ENCODE measurements at places on chromosomes 4 and X. TPM values are rescaled to one million over a fixed set of nuclear protein-coding genes. Genes with fewer than 3 reads are reported as not detected.
A peak's percentile ranks its signal among the peaks of the same experiment; 100 is the strongest.

DNA sequence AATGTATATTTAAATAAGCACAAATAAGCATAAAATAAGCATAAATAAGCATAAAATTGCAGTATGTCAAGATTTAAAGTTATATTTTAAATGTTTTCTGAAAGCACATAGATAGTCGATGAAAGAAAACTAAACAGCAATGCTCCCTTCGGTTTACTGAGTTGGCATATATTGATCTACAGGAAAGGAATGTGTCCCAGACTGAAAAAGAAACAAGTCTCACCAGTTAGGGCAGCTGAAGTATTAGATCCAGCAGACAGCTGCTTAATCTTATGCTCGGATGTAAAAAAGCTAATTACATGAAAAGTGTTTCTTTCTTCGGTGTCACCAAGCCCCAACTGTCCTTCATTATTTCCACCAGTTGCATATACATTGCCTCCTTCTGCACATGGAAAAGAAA lies 8.7 kb downstream of the RPGR start:
- DNase-seq: no peak
- no peaks in the 10 kb centered on the region for H3K27me3 ChIP-seq
- H3K36me3 ChIP-seq: no peaks in the 10 kb centered on the region
- H3K4me1 ChIP-seq: no peaks in the 10 kb centered on the region

DNA sequence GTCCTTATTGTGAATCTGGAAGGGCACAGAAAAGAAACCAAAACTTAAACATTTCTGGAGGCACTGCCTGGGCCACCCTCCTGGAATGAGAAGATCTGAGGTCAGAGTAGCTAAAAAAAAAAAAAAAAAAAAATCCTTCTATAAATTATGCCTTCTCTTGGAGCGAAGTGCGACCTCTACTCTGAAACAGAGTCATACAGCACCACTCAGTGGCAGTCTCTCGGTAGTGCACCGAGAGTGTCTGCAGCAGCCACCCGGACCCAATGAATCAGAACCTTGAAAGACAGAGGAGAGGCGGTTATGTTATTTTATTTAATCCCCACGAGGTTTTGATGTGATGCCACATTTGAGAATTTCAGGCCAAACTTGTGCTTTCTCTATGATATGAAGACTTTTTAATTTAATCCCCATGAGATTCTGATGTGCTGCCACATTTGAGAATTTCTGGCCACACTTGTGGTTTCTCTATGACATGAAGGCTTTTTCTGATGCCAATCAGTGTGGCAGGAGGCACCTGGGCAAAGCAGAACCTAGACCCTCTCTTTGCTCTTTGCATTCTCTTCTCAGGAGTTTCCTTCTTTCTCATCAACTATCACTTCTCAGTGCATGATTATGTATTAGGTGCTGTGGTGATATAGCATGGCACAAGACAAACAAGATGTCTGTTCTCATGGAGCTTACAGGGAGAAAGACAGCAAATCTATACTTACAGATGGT lies 5.6 kb upstream of the CT47C1 start:
- no peaks in the 10 kb centered on the region for H3K36me3 ChIP-seq
- DNase-seq: peak; percentile 36
- H3K27ac ChIP-seq: 0 out of 2 replicates have a peak overlapping the region, but pooled peaks have one; percentile 49
- H3K27me3 ChIP-seq: no peaks in the 10 kb centered on the region
- no peak overlapping the region for H3K4me3 ChIP-seq

DNA sequence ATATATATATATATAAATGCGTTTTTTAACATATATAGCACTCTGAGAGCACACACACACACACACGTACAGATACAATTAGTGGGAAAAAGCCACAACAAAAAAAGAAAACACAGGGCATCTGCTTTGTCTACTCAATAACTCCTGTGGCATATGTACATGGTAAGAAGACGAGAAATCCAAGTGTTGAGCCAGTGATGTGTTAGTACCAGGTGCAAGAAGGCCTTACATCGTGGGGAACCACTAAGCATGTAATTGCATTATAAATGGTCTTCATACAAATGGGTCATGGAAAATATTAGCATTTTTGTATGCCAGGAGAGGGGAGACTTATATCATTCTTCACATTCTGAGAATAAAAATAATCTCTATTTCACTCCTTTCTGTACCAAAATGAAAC lies 62.7 kb upstream of the FAM47B start:
- no peaks in the 10 kb centered on the region for H3K36me3 ChIP-seq
- no peaks in the 10 kb centered on the region for H3K4me1 ChIP-seq
- H3K27me3 ChIP-seq: no peaks in the 10 kb centered on the region
- no peak for DNase-seq

DNA sequence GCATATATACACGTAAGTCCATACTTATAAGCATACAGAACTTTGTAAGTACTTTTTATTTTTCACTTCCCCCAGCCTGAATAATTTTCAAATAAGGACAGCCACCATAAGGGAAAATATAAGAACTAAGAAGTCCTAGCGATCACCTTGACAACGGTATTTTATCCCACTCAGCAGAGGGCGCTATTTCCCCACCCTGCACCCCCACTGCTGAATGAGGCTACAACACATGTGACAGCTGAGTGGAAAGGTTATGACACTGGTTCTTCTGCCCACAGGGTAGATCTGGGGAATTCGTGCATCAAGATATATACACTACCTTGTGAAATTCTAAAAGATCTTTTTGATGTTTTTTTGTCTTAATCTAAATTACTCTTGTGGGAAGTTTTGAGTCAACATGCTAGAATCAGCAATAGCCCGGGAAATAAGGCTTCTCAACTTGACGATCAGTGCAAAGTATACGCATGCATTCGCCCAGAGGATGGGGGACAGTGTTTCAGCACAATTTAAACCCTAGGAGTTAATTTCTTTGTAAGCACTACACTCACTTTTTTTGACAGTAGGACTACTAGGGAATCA lies 151.5 kb downstream of the CORIN start:
- no peak overlapping the region for H3K4me3 ChIP-seq
- H3K4me1 ChIP-seq: no peaks in the 10 kb centered on the region
- H3K36me3 ChIP-seq: no peaks in the 10 kb centered on the region
- no peak for DNase-seq
- H3K27me3 ChIP-seq: peaks cover 2% of the 10 kb centered on the region
- H3K27ac ChIP-seq: no peak overlapping the region

- H3K27me3 ChIP-seq: no peaks in the 10 kb centered on the region
- no peaks in the 10 kb centered on the region for H3K36me3 ChIP-seq
- DNase-seq: no peak
- H3K4me1 ChIP-seq: peaks cover 11% of the 10 kb centered on the region
These were observed 42.5 kb downstream of the MID1 start for GRCh38 chrX:10577853-10578252.

DNA sequence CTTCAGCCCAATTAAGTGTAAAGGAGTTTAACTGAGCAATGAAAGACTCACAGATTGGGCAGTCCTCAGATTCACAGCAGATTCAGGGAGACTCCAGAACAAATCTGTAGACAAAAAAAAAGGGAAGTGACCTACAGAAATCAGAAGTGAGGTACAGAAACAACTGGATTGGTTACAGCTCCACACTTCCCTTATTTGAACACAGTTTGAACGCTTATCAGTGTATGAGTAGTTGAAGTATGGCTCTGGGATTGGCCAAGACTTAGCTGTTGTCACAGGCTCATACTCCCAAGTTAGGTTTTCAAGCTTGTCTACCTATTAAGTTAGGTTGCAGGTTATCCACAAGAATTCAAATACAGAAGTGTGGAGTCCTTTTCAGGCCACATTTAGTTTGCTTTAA lies 112.4 kb upstream of the ELOVL6 start:
- H3K27ac ChIP-seq: no peak overlapping the region
- no peaks in the 10 kb centered on the region for H3K27me3 ChIP-seq
- no peak for DNase-seq
- no peaks in the 10 kb centered on the region for H3K36me3 ChIP-seq
- H3K4me1 ChIP-seq: no peaks in the 10 kb centered on the region

DNA sequence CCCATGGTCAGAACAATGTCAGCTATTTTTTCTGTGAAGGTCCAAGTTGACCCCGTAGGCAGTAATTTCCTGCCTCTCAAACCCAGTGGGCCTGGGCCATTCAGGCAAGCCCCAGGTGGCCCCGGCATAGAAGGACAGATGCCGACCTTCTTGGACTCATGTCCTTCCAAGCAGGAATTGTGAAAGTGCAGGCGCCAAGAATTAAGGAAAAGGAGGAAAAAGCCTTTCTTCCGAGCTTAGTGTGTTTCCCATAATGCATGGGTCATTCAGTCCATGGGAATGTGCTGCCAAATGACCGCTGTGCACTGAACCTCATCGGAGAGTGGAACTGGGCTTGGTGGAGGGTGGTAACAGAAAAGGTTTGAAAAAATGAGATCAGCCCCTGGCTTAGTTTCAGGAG lies 196.5 kb upstream of the HS3ST1 start:
- no peaks in the 10 kb centered on the region for H3K36me3 ChIP-seq
- H3K4me3 ChIP-seq: no peak overlapping the region
- no peak for DNase-seq
- H3K27me3 ChIP-seq: no peaks in the 10 kb centered on the region
- no peak overlapping the region for H3K27ac ChIP-seq
- no peaks in the 10 kb centered on the region for H3K4me1 ChIP-seq

DNA sequence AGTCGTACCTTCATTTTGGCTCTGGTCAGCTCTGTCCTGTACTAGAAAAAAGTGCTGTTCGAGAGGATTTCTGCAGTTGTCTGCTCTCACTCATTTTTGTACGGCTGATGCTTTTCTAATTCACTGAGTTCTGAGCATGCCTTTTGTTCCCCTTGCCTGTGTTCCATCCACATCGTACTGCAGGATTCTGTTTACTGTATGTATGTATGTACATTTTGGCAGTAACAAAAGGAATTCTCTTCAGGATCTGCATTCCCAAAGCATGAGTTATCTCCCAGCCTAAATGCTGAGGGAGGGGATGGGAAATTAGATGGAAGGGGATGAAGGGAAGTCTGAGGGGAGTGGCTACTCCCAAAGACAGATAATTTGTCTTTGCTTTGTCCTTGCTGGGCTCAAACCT lies 87.6 kb downstream of the GBA3 start:
- H3K36me3 ChIP-seq: no peaks in the 10 kb centered on the region
- no peak for DNase-seq
- no peaks in the 10 kb centered on the region for H3K4me1 ChIP-seq
- H3K4me3 ChIP-seq: no peak overlapping the region
- H3K27ac ChIP-seq: no peak overlapping the region

The FAM156B gene
- 13.0 TPM for total RNA-seq

The SSX4 gene
- 0.15 TPM for total RNA-seq

The RHOXF1 gene
- 0.41 TPM for total RNA-seq

The TLR10 gene
- 0.05 TPM for total RNA-seq

The LONRF3 gene
- total RNA-seq: 13.1 TPM

The NAA11 gene
- not detected for total RNA-seq

Measured in Panc1 (cell line).